NCI-H187 (cell line): ENCODE measurements at places on chromosomes 2 and 18.

DNA sequence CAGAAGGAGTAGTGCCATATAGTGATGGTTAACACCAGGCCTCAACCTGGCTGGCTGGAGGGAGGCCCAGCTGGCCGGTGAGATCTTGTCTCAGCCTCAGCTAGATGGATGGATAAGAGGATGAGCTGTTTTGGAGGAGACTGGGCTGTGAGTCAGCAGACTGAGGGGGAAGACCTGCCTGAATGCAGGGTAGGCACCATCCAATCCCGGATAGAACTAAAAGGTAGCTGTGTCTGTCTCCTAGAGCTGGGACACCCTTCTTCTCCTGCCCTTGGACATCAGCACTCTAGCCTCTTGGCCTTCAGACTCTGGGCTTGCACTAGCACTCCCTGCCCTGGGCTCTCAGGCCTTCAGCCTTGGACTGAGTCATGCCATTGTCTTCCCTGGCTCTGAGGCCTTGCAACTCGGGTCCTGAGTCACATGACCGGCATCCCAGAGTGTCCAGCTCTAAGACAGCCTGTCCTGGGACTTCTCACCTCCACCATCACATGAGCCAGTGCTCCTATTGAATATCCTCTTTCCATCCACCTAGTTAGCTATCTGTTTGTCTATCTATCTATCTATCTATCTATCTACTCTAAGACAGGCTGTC is 131.3 kb downstream of the TPO start:
- DNase-seq, result no peak

DNA sequence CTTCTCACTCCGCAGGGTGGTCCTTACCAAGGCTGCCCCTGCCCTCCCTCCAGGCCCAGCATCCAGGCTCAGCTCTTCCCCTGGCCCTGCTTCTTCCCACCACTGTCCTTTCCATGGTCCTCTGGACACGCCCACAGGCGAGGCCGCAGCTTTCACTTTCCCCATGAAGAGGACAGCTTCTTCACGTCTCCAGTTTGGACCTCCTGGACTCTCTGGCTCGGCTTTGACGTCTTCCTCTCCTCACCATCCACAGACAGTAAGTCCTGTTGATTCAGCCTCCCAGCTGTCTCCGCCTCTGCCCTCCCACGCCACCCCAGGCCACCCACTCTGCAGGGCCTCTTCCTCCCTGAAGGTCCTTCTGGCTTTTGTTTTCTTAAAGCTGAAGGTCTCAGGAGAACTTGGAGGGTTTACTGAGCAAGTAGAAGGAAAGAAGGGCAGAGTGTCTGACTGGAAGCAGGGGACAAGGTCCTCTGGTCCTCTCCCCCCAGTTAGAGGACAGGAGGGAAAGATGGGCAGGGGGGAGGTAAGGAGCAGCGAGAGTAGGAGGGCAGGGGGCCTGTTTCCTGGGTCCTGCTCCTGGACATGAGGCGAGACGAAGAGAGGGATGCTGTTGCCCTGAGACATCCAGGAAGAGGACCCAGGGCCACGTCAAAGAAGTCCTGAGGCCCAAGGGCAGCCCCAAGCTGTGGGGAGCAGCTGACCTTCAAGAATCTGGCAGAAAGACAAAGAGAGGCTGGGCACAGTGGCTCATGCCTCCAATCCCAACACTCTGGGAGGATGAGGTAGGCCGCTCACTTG is 24.7 kb upstream of the NMUR1 start:
- no peak for DNase-seq

DNA sequence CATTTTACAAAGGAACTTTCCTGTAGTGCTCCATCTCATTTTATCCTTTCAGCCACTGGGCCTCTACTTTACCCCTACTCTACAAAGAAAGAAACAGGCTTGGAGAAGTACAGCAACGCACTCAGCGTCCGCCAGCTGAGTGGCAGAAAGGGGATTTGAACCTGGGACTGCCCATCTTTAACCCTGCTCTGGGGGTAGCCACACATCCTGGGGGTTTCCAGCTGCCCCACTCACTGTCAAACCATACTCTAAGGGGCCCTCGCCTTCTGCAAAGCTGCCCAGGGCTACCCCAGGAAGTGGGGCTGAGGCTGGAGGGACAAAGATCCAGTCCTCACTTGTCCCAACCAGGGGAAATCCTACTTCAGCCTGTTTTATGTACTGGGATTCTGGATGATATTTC is 17.9 kb downstream of the HS1BP3 start:
- DNase-seq, result no peak

GRCh38 chr2:67311536-67311935 is 85.6 kb upstream of the ETAA1 start:
- no peak for DNase-seq

DNA sequence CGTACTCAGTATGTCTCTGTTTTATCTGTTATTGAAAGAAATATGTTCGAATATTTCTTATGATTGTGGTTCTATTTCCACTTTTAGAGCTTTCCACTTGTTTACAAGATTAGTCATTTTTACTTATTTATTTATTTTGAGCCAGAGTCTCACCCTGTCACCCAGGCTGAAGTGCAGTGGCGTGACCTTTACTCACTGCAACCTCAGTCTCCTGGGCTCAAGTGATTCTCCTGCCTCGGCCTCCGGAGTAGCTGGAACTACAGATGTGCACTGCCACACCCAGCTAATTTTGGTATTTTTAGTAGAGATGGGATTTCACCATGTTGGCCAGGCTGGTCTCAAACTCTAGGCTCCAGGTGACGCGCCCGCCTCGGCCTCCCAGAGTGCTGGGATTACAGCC is 53.3 kb downstream of the HIBCH start:
- no peak for DNase-seq

DNA sequence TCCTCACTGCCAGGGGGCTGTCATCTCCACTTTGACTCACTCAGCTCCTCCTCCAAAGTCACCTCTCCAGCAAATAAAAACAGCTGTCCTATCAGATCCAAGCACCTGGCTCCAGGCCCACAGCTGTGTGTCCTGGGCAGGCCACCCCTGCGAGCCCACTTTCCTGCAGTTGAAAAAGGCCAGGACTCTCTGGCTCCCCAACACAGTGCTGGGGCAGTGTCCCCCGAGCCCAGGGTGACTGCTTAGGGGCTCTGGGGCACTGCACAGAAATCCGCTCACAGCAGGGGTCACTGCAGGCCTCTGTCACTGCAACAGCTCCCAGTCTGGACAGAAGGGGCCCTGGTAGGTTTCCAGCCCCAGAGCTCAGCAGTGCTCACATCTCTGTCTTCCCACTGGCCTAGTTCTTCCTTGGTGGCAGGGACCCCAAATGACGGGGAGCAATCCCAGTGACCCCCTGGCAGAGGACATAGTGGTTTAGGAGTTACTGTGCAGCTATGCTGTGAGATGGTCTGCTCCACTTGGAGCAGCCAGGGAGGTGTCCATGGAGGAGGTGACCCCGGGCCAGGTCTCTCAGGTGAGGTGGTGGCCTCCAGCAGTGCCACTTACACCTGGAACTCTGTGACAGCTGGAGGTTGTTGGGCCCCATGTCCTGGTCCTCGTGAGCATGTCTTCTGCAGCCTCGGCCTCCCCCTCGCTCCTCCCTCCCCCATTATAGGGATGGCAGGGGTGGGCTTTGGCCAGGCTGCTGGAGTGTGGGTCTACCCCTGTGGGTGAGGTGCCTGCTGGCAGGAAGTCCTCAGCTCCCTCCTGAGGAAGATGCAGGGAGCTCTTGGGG is 35.5 kb downstream of the HS6ST1 start:
- DNase-seq, result no peak

- no peak for DNase-seq
Measured at GRCh38 chr2:5818961-5819600, 126.9 kb downstream of the SOX11 start.

DNA sequence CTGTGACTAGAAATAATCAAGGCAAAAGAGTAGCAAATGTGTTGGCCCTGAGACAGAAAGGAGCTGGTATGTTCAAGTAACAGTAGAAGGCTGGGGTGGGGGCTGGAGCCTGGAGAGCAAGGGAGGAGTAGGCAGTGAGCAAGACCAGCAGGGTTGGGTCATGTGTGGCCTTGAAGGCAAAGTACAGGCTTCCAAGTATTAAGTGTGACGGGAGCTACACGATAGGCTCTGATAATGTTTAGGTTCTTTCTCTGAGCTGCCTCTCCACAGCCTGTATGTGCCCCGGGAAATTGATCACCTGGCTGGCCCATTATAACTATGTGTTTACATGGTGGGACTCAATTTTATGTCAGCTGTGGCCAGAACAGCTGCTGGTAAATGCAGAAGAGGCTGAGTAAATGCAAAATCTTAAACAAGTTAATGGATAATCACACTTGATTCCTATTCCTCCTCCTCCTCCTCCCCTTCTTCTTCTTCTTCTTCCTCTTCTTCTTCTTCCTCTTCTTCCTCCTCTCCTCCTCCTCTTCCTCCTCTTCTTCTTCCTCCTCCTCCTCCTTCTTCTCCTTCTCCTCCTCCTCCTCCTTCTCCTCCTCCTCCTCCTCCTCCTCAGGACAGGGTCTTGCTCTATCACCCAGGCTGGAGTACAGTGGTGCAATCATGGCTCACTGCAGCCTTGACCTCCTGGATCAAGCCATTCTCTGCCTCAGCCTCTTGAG is 9.3 kb downstream of the IL1F10 start:
- DNase-seq, result no peak

DNA sequence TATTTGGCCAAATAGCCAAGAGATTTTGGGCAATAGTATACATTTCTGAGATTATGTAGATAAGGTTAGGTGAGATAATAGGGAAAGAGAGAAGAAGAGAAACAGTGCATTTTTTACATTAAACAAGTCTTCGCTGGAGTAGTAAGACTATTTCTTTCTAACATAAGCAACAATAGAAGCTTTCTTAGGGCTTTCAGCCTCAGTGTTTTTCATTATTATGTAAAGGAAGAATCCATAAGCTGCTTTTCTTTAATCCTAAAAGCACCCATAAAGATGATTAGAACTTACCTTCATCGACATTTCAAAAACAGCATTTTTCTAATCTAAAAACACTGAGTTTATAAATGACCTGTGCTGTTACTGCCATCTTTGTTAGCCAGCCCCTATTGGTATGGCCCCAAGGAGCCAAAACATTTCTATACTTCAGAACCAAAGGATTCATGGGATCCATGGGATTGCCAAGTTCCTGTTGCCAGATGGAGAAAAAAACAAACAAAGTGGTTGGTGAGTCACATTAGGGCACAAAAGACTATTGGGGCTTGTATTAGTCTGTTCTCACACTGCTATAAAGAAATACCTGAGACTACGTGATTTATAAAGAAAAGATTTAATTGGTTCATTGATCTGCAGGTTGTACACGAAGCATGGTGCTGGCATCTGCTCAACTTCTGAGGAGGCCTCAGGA is 88.2 kb downstream of the SCG2 start:
- DNase-seq, result no peak

DNA sequence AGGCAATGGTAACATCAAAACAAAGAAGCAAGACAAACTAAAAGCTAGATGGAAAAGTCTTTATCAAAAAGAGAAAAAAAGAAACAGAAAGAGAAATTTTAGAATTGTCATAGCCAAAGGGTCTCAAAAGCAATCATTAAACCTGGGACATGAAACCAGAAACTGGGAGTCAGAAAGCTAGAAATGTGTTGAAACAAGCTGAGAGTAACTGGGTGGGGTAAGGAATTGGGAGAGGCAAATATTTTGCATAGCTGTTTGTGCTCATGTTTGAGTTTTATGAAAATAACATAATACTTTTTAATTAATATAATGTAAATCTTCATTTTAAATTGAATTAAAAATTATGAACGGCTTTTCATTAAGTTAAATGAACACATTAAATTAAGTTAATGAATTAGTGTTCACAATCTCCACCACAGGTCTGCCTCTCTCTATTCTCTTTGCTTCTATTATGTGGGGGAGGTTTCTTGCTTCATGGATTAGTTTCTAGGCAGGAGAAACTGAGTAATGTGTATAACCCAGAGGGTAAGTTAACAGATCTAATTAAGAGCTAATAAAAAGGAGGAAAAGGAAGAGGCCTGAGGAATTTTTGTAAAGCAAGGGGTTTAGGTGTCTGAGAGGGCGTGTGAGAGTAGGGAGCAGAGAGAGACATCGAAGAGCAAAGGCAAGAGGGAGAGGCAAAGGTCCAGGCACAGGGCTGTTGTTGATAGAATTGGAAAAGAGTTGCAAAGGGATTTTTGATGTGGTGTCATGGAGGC is 20.0 kb upstream of the SERPINB2 start:
- DNase-seq, result no peak

- no peak for DNase-seq
Measured at GRCh38 chr2:219671279-219671678, 43.8 kb downstream of the SLC4A3 start.
